Activated B cell treated with CpG ODN at 0.5 μM for 24 hours (primary cell): ENCODE measurements at places on chromosomes 6 and 20.

DNA sequence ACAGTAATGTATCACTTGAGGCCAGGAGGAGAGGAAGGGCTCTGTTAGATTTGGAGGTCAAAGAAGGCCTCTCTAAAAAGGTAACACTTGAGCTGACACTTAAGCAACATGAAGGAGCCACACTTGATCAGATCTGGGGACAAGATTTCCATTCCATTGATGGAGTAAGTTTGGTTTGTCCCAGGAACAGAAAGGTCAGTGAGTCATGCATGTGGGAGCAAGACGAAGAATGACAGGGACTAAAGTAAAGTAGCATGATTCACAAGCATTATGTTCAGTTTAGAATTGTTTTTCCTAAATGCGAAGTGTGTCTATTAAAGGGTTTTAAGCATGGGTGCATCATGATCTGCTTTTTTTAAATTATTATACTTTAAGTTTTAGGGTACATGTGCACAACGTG lies 47.4 kb downstream of the COL21A1 start:
- no peak for DNase-seq
- H3K36me3 ChIP-seq, result no peaks in the 10 kb centered on the region

- H3K36me3 ChIP-seq, result peaks cover 9% of the 10 kb centered on the region
- no peak for DNase-seq
- no peak overlapping the region for H3K4me3 ChIP-seq
- peaks cover 46% of the 10 kb centered on the region for H3K4me1 ChIP-seq
- no peak overlapping the region for H3K27ac ChIP-seq
Observed at GRCh38 chr6:31162463-31163165, 4.2 kb downstream of the TCF19 start.

GRCh38 chr6:110705543-110705942 lies 109.7 kb downstream of the CDK19 start:
- no peak for DNase-seq
- H3K4me1 ChIP-seq, result peaks cover 7% of the 10 kb centered on the region
- H3K27me3 ChIP-seq, result no peaks in the 10 kb centered on the region
- peaks cover 14% of the 10 kb centered on the region for H3K36me3 ChIP-seq

DNA sequence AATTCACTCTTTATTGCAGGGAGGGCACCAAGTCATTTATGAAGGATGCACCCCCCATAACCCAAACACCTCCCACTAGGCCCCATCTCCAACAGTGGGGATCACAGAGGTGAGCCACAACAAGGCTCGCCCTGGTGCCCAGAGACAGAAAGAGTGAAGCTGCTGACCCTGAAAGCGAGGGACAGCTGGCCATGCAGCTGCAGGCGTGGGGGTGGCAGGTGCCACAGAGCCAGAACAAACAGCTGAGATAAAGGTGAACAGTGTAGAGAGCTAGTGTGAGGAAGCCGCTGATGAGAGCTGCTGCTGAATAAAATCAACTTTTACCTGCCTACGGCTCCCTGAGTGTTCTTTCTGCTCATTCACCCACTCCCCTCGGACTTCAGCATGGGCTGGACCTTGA lies 18.8 kb upstream of the RGS17 start:
- DNase-seq, result no peak
- H3K4me3 ChIP-seq, result no peak overlapping the region
- no peak overlapping the region for H3K27ac ChIP-seq
- H3K27me3 ChIP-seq, result no peaks in the 10 kb centered on the region
- no peaks in the 10 kb centered on the region for H3K36me3 ChIP-seq
- H3K4me1 ChIP-seq, result no peaks in the 10 kb centered on the region

DNA sequence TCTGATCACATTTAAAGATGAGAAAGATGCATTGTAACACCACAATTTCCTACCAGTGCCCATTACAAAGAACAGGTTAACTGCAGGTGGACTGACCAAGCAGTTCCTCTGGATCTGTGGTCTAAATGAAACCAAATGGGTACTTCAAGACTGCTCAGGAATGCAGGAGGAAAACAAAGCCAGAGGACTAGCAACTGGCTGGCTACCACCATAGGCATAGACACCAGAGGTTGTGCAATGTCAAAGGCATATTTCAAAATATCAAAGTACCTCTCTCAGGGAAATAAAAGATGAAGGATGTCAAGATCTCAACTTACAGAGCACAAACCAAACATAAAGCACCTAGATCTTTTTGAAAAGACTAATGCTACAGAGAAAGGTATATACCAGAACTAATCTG lies 65.5 kb downstream of the GMDS start:
- no peak overlapping the region for H3K4me3 ChIP-seq
- DNase-seq, result no peak
- no peak overlapping the region for H3K27ac ChIP-seq
- no peaks in the 10 kb centered on the region for H3K27me3 ChIP-seq
- H3K4me1 ChIP-seq, result no peaks in the 10 kb centered on the region

GRCh38 chr6:153207006-153207405 lies 75.9 kb upstream of the RGS17 start:
- no peak for DNase-seq
- H3K27me3 ChIP-seq, result no peaks in the 10 kb centered on the region
- H3K4me3 ChIP-seq, result no peak overlapping the region
- H3K4me1 ChIP-seq, result no peaks in the 10 kb centered on the region
- no peaks in the 10 kb centered on the region for H3K36me3 ChIP-seq

DNA sequence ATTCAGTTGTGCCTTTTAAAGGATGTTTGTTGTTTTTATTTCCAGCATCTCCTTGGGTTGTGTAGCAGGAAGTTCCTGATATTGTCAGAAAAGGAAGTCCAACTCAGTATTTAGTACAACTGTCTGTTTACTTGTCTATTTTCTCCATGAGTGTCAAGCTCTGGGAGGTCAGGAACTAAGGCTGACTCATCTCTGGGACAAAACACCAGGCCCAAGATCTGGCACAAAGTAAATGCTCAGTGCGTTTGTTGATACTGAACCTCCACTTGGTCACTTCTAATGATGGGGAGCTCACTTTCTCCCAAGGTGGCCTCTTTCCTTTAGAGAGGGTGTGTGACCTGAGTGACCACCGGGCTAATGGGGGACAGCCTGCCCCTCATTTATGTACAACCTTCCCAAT lies 12.6 kb upstream of the PIGU start:
- DNase-seq, result no peak
- H3K27ac ChIP-seq, result no peak overlapping the region
- H3K27me3 ChIP-seq, result no peaks in the 10 kb centered on the region
- H3K4me1 ChIP-seq, result no peaks in the 10 kb centered on the region
- H3K36me3 ChIP-seq, result no peaks in the 10 kb centered on the region

GRCh38 chr6:129732034-129732433 lies 22.1 kb upstream of the ARHGAP18 start:
- H3K4me1 ChIP-seq, result no peaks in the 10 kb centered on the region
- no peaks in the 10 kb centered on the region for H3K27me3 ChIP-seq
- DNase-seq, result no peak
- no peak overlapping the region for H3K4me3 ChIP-seq
- H3K27ac ChIP-seq, result no peak overlapping the region
- no peaks in the 10 kb centered on the region for H3K36me3 ChIP-seq
